ENCODE measurements at places on chromosomes 6 and 20. TPM values are rescaled to one million over a fixed set of nuclear protein-coding genes. Genes with fewer than 3 reads are reported as not detected.

DNA sequence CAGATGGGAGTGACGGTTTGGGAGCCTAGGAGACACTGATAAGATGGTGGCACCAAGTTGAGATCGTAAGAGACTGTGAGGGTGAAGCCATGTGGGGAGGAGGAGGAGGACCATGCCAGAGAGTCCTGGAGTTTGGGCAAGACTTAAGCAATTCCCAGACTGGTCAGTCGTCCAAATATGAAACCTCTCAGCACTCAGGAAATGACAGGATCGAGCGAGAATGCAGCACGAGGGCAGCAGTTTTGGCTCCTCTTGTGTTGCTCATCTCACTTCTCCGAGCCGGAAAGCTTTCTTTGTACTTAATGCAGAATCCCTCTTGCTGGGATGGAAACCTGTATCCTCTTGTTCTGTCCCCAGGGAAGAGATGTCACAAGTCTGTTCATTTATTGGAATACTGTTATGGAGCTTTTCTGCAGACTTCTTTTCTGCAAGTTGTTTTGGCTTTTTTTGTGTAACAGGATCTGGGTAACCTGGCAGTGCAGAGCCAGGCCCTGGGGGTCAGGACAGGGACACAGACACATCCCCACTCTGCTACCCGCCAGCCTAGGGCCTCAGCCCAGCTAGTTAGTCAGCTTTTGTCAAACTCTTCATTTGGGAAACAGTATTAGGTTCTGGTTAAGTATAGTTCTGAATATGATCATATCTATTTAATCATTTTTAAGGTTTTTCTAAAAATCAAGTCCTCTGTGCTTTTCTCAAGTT lies 34.3 kb downstream of the FNDC1 start:
- no peaks in the 10 kb centered on the region for H3K27me3 ChIP-seq
- no peaks in the 10 kb centered on the region for H3K36me3 ChIP-seq
- H3K4me3 ChIP-seq, result no peak overlapping the region
- H3K27ac ChIP-seq, result no peak overlapping the region
- no peak for DNase-seq

DNA sequence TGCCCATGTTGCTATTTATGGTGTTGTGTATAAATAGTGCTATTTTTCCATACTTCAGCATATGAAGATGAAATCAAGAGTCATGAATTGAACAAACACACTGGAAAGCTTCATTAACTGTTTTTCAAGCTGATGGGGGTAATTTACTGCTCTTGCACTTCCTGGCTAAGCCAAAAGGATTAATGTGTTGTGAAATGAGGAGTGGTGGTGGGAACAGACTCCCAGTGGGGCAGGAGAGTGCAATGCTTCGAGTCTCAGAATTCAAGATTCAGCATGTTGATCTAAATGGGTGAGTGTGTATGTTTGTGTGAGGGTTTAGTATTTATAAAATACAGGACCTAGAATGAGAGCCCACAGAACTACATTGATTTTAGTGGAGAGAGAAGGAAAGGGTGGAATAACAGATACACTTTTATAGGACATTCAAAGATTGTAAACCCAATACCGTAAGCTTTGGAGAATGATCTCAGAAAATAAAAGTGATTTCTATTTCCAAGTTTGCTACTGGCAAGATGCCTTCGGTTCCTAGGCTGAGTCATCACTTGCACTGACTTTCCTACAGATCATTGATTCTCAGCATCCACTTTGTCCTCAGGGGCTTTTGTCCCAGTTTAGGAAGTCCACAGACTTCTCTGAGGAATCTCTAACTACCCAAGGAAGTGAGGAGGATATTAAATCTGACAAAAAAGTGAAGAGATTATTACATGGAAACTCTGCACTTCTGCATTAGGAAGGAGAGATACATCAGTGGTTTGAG lies 303.6 kb downstream of the TRDN start:
- no peak overlapping the region for H3K27ac ChIP-seq
- no peaks in the 10 kb centered on the region for H3K36me3 ChIP-seq
- H3K4me1 ChIP-seq, result no peaks in the 10 kb centered on the region
- no peak for DNase-seq
- no peaks in the 10 kb centered on the region for H3K27me3 ChIP-seq

- H3K4me3 ChIP-seq, result no peak overlapping the region
- H3K36me3 ChIP-seq, result no peaks in the 10 kb centered on the region
- no peak for DNase-seq
- H3K27me3 ChIP-seq, result no peaks in the 10 kb centered on the region
Measured at GRCh38 chr6:153340568-153340967, 209.5 kb upstream of the RGS17 start.

GRCh38 chr6:122838060-122838780 lies 49.2 kb downstream of the SMPDL3A start:
- no peaks in the 10 kb centered on the region for H3K27me3 ChIP-seq
- no peak overlapping the region for H3K27ac ChIP-seq
- peak; percentile 33 for DNase-seq
- peaks cover 5% of the 10 kb centered on the region for H3K4me1 ChIP-seq

Gene ENPP1
- polyA plus RNA-seq, result 1.2 TPM

DNA sequence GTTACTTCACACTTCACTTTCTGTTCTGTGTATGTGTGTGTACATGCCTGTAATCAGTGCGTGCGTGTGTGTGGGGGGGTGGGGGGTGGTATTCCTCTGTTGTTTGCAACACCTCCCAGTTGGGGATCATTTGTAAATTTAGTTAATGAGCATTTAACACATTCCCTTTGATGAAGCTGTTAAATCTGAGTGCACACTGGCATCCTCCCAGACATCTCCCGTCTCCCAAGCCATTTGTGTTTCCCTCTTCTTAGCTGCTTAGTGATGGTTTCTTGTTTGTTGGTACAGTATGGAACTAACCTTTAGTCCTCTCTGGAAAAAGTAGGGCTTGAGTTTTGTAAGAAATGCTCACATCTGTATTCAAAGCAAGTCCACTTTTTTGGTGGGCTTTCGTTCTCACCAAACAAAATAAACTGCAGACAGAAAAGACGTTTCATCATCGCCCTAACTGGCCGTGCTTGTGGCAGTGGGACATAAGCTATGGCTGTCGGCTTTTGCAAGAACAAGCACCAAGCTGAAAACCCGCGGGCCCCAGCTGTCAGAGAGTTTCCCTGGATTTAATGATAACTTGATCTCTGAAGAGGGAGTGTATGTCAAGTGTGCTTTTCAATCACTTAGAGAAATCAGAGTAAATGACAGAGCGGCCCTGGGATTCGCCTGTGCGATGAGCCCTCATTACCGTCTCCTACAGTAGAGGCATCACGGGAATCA lies 54.9 kb upstream of the SASH1 start:
- H3K27ac ChIP-seq, result no peak overlapping the region
- no peaks in the 10 kb centered on the region for H3K27me3 ChIP-seq
- H3K4me1 ChIP-seq, result peaks cover 20% of the 10 kb centered on the region
